Smooth muscle cell of trachea (primary cell): ENCODE measurements at places on chromosomes 2 and 18. TPM values are rescaled to one million over a fixed set of nuclear protein-coding genes. Genes with fewer than 3 reads are reported as not detected.

Gene RIOK3
- total RNA-seq = 65.2 and 82.6 TPM in 2 replicates

Gene ATOH8
- 22.4 and 55.9 TPM in 2 replicates for total RNA-seq

Gene GPAT2
- 16.2 and 19.3 TPM in 2 replicates for total RNA-seq

Gene REEP1
- 0.15 TPM in 1 of 2 replicates, not detected in the other for total RNA-seq

Gene SULT1C4
- total RNA-seq = under 0.01 TPM in 1 of 2 replicates, not detected in the other

Gene KANSL3
- 47.6 and 51.4 TPM in 2 replicates for total RNA-seq

Gene RUFY4
- total RNA-seq = not detected in 2 replicates
